ENCODE measurements at places on chromosomes 5 and 9.

DNA sequence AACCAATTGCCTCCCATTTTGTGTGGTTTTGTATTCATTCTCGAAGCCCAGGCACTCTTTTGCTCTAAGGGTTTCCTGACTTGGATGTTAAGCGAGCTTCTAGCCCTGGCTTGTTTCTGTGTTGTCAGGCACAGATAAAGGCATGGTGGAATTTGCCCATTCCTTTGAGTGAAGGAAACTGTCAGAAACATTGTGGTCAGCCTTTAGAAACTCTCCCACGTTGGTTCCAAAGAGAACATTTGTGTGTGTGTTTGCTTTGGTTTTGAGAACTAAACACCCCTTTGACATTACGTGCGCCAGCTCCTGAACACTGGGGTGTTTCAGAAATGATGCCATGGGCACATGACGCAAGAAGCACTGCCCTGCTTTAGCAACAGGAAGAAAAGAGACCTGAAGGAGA lies 320.9 kb downstream of the NTRK2 start:
- no peak for DNase-seq

GRCh38 chr9:93826905-93827544 lies 128.1 kb downstream of the BARX1 start:
- no peak for DNase-seq

DNA sequence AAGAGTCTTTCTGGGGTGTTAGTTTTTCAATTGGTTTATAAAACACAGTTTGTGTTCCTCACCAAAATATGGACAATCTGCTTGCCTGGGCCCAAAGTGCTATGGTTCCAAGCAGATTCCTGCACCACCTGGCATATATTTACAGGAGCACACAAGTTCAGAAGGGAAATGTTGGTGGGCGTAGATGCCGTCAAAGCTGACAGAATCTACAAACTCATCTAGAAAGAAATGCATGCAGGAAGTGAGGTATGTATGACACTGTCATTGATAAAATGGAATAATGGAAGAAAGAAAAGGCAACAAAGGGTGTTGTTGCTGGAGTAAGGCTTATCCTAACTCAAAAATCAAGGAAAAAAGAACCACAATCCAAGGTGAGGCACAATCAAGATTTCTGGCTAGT lies 225.8 kb downstream of the MLLT3 start:
- DNase-seq, result no peak

GRCh38 chr9:89372230-89372816 lies 54.0 kb downstream of the SECISBP2 start:
- DNase-seq, result no peak

DNA sequence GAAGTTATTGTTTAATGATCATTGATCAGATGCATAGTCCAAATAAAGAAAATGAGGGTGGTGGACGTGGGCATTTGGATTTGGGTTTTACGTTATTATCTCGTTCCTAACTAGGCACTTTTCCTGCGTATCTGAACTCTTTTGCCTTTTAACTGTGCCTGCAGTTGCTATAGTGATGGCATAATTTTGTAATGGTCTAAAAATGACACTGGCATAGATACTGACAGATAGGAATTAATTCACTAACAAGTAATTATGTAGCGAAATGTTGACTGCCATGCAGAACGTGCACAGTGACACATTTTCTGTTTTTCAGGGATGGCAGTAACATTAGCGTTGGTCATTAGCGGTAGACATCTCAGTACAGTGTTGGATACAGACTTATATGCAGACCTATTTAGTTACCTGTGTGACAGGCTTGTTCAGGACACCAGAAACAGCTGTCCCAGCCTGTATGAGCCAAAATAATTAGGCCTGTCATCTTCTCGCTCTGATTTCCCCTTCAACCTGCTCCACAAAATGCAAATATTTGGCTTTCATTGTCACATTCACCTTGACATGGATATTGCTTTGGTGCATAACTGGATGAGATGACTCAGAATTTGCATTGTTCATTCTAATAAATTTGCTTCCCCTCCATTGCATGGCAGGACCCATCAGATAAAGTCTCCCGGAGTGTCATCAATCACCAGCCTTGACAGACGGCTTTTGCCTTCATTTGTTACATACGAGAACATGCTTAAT lies 413.3 kb upstream of the IRX1 start:
- no peak for DNase-seq

DNA sequence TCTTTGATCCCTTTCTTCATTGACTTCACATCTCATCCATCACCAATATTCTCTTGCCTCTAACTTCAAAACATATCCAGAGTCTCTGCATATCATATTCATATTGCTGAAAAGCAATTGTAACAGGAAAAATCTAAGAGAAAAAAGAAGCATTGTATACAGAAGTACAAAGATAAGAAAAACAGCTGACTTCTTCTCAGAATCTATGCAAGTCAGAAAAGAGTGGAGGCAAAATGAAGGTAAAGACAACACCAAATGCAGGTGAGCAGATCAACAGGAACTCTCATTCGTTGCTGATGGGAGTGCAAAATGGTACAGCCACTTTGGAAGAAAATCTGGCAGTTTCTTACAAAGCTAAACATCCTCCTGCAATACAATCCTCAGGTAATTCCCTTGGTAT lies 155.6 kb downstream of the PHF2 start:
- no peak for DNase-seq

- peak; percentile 29 for DNase-seq
Measured at GRCh38 chr5:27403243-27403882, 365.0 kb upstream of the CDH9 start.

- no peak for DNase-seq
Measured at GRCh38 chr5:80507663-80508062, 19.8 kb downstream of the FAM151B start.

GRCh38 chr9:99588747-99589146 lies 232.9 kb upstream of the NR4A3 start:
- DNase-seq, result no peak

- DNase-seq, result peak; percentile 87
Measured at GRCh38 chr5:59725392-59725767, 168.1 kb downstream of the PDE4D start.

GRCh38 chr9:107883496-107884124 lies 394.0 kb upstream of the KLF4 start:
- DNase-seq, result no peak

DNA sequence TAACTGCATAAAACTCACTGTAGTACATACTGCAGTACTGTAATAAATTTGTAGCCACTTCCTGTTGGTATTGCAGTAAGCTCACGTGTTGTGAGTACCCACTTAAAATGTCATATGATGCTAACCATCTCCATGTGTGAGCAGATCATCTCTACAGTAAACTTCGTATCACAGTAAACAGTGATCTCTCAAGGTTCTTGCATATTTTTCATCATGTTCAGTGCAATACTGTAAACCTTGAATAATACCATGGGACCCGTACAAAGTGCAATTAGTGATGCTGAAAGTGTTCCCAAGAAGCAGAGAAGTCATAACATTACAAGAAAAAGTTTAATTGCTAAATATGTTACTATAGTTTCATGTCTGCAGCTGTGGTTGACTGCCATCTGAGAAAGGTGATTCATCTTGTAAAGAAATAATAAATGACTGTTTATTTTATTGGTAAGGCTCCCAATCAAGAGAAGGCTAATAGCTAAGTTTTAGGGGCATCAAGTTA lies 253.8 kb upstream of the POU5F2 start:
- peak; percentile 30 for DNase-seq

GRCh38 chr5:113824307-113824706 lies 310.8 kb downstream of the YTHDC2 start:
- DNase-seq, result no peak

DNA sequence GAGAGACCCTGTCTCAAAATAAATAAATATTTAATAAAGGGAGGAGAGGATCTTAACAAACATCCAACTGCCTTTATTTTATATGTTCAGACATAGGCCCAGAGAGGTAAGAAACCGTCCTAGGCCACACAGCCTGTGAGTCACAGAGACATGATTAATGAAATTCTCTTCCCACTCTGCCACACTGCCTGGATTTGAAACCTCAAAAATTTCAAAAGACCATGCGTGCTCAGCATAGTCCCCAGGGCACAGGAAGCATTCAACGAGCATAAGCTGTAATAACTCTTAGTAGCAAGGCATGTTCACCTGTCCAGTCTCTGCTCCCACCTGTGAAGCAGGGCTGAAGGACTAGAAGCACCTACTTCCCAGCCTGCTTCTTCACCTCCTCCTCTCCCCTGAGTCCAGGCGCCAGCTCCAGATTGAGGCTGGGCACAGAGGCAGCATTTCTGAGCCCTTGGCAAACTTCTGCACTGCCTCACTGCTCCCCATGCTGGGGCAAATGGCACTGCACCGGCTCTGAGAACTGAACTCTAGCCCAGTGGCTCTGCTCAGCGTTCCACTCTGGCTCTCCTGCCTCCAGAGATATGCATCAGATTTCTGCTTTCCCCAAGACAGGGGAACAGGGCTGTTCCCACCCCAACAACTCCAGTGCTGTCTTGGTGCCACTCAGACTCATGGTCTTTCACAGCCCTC lies 1.1 kb downstream of the FAT2 start:
- DNase-seq, result no peak

DNA sequence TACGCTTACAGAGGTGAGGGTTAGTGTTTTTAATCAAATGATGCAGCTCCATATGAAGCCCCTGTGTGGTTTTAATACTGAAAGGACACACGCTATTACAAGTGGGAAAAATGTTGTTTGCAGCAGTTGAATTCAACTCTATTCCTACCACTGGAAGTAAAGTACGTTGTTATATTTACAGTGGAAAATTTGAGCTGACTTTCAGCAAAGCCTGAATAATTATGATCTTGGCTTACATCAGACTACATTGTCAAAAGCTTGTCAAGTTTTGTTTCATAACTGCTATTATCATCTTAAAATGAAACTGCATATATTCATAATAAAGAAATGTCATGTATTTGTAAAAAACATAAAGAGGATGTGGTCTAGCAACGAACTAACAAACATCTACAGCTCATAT lies 818.5 kb downstream of the SEMA5A start:
- DNase-seq, result no peak

DNA sequence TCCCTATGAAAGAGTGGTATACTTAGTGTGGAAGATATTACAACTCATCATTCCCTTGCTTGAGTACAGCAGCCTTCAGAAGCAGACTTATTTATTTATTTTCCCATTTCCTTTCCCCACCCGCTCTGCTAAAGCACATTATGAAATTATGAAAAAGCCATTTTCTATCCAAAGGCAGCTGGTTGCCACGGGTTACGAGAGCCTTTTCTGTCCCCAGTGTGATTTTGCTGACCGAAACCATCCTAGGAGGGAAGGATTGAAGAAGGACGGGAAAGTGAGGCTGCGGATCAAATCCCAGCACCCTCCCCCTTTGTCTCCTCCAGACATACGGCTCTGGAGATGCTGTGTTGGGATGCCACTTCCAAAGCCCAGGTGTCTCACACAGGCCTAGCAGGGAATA lies 246.9 kb downstream of the TLR4 start:
- no peak for DNase-seq

- DNase-seq, result no peak
Measured at GRCh38 chr5:31587546-31587945, 51.4 kb upstream of the PDZD2 start.

- peak; percentile 22 for DNase-seq
Measured at GRCh38 chr5:34669931-34670516, 13.9 kb downstream of the RAI14 start.

- DNase-seq, result no peak
Measured at GRCh38 chr5:97548739-97549080, 365.7 kb upstream of the RIOK2 start.

GRCh38 chr5:107474361-107474715 lies 196.4 kb downstream of the EFNA5 start:
- no peak for DNase-seq

- peak; percentile 98 for DNase-seq
Measured at GRCh38 chr5:135437796-135438560, 9.2 kb downstream of the DCANP1 start.

- DNase-seq, result peak; percentile 59
Measured at GRCh38 chr5:130923543-130924124, 241.4 kb downstream of the HINT1 start.

DNA sequence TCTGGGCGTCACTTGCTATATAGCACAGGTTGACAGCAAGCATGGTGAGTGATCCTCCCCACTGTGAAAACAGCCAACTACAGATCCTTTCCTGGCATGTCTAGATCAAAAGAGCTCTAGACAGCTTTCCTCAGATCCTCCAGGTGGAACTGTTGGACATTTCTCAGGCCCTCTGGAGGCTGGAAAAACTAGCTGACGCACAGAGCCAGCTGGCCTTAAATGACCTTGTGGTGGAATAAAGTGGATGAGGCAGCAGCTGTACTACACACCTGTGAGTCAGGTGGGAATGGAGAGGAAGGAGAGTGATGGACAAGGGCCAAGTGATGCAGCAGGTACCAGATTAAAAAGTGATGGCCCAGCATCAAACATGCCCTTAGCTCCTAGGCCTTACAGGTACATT lies 172.7 kb downstream of the TRIM32 start:
- DNase-seq, result no peak

GRCh38 chr5:150625831-150626746 lies 14.4 kb upstream of the SYNPO start:
- no peak for DNase-seq

- peak; percentile 16 for DNase-seq
Measured at GRCh38 chr5:2761921-2762488, 10.5 kb upstream of the IRX2 start.

DNA sequence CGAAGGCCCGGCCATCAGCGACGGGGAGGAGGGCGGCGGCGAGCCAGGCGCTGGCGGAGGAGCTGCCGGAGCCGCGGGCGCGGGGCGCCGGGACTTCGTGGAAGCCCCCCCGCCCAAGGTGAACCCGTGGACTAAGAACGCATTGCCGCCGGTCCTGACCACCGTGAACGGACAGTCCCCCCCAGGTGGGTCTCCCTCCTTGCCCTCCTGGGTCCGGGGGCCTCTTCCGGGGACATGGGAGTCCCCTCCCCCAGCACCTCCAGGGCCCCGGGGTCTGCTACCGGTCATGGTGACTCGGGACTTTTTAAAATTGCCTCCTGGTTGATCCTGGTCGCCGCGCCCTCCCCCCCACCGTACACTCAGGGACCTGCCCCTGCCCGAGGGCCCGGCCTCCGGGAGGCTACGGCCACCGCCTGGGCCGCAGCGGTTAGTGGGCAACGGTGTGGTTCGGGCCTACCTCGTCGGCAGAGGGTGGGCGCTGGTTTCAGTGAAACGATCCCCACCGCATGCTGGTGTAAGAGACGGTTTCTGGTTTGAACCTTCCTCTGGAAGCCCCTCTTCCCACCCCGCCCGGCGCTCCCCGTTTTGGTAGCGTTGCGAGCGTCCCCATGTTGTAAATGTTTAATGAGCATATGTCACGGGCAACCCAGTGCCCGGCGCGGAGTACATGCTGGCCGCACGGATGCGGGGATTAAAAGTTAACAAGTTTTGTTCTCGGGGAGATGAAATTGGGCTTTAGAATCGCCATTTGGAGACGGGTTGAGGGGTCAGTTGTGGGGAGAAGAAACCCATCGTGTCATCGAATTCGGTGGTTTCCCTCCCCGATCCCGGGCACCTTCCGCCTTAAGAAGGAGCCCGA lies 1.1 kb downstream of the LARP1 start:
- no peak for DNase-seq

DNA sequence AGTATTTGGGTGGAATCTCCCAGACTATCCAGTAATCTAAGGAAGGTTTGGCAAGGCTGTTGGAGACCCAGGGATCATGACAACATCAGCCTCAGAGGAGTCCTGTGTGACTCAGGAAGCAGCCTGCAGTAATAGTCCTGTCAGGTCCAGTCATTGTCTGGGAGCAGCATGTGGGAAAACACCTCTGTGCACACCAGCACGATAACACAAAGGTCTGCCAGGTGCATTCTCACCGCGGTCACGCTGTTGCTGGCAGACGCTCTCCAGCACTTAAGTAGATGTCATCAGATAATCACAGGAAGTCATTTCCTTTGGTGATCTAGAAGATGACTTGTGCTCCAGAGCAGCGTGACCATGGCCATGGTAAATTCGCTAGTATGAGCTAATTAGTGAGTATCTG lies 99.2 kb upstream of the IQGAP2 start:
- no peak for DNase-seq
